ENCODE measurements at places on chromosomes 6 and 20. TPM values are rescaled to one million over a fixed set of nuclear protein-coding genes. Genes with fewer than 3 reads are reported as not detected.

The FAM209B gene
- total RNA-seq, result 0.28 TPM

The LY6G5B gene
- total RNA-seq, result 2.7 TPM

The C6orf58 gene
- 0.09 TPM for total RNA-seq

The MUC22 gene
- 0.02 TPM for total RNA-seq

The SNX9 gene
- total RNA-seq, result 23.4 TPM

The BPI gene
- not detected for total RNA-seq

The BMP2 gene
- 0.33 TPM for total RNA-seq

The CD2AP gene
- 17.9 TPM for total RNA-seq

The GJA10 gene
- total RNA-seq, result not detected

The VGLL2 gene
- total RNA-seq, result not detected

The FANCE gene
- total RNA-seq, result 4.1 TPM

The RAMACL gene
- total RNA-seq, result 0.09 TPM

The STX7 gene
- total RNA-seq, result 24.5 TPM

The GNAS-AS1 gene
- not detected for total RNA-seq

The RAB44 gene
- 0.04 TPM for total RNA-seq

The NKAPL gene
- total RNA-seq, result not detected

The PLCB1 gene
- total RNA-seq, result 0.20 TPM

The PDE10A gene
- total RNA-seq, result 27.4 TPM

The CST5 gene
- total RNA-seq, result not detected

The MRPS18B gene
- 66.7 TPM for total RNA-seq

The ZSCAN23 gene
- not detected for total RNA-seq

The SIRPG gene
- total RNA-seq, result not detected

The FAM83C gene
- total RNA-seq, result 0.09 TPM

The ZBTB46 gene
- total RNA-seq, result 0.82 TPM

The VSTM2L gene
- 19.8 TPM for total RNA-seq

The ACSS2 gene
- 10.2 TPM for total RNA-seq

The WASF1 gene
- total RNA-seq, result 11.9 TPM

The RAET1E gene
- 2.9 TPM for total RNA-seq

The CST7 gene
- total RNA-seq, result not detected

The CST2 gene
- 1.6 TPM for total RNA-seq

The POM121L2 gene
- total RNA-seq, result not detected

The NFKBIE gene
- total RNA-seq, result 6.4 TPM

The HUS1B gene
- total RNA-seq, result 0.12 TPM

The SAYSD1 gene
- total RNA-seq, result 5.2 TPM

The APOM gene
- total RNA-seq, result 3.8 TPM

The SFTA2 gene
- total RNA-seq, result 0.11 TPM

The PRKN gene
- total RNA-seq, result not detected

The MOG gene
- not detected for total RNA-seq
